ENCODE measurements at places on chromosomes 1 and 21. TPM values are rescaled to one million over a fixed set of nuclear protein-coding genes. Genes with fewer than 3 reads are reported as not detected.

- DNase-seq: no peak
Measured at GRCh38 chr1:13899856-13900255, 199.9 kb downstream of the PRDM2 start.

- no peak for DNase-seq
Measured at GRCh38 chr21:23111070-23111600, 2112.9 kb downstream of the NCAM2 start.

DNA sequence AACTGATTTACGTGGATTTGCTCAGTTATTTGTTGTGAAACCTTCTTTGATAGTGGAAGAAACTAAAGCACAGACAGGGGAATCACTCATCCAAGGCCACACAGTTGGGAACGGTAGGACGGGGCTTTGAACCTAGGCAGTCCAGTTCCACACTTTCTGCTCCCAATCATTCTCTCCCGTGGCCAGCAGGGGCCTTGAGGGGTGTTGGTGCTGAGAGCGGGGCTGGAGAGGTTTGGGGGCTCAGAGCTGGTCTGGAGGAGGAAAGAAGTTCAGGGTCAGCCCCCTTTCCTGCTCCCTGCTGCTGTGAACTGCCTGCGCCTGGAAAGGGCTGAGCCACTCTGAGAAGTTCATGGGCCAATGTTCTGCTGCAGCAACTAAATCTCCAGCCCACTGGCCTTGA, 31.4 kb upstream of the ACTL8 start:
- no peak for DNase-seq

DNA sequence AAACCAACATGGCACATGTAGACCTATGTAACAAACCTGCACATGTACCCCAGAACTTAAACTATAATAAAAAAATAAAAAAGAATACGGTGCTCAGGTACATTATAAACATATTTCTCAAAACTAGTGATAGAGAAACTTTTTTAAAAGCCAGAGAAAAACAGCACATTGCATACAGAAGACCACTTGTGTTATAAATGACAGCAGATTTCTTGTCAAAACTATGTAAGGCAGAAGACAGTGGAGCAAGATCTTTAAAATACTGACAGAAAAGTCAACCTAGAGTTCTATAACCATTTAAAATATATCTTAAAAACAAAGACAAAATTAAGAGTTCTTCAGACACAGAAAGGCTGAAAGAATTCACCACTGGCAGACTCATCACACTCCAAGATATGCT, 144.7 kb downstream of the NEGR1 start:
- no peak for DNase-seq

GRCh38 chr1:198166900-198167299, 10.1 kb downstream of the NEK7 start:
- DNase-seq: no peak

- no peak for DNase-seq
Measured at GRCh38 chr1:49307457-49307856, 530.8 kb upstream of the BEND5 start.

GRCh38 chr1:86231076-86231475, 74.5 kb upstream of the COL24A1 start:
- no peak for DNase-seq

DNA sequence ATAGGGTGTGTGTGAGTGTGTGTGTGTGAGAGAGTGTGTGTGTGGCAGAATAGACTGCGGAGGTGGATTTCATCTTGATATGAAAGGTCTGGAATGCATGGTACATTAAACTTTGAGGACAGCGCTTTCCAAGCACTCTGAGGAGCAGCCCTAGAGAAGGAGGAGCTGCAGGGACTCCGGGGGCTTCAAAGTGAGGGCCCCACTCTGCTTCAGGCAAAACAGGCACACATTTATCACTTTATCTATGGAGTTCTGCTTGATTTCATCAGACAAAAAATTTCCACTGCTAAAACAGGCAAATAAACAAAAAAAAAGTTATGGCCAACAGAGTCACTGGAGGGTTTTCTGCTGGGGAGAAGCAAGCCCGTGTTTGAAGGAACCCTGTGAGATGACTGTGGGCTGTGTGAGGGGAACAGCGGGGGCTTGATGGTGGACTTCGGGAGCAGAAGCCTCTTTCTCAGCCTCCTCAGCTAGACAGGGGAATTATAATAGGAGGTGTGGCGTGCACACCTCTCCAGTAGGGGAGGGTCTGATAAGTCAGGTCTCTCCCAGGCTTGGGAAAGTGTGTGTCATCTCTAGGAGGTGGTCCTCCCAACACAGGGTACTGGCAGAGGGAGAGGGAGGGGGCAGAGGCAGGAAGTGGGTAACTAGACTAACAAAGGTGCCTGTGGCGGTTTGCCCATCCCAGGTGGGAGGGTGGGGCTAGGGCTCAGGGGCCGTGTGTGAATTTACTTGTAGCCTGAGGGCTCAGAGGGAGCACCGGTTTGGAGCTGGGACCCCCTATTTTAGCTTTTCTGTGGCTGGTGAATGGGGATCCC, 18.3 kb upstream of the HDAC1 start:
- DNase-seq: peak; percentile 88

DNA sequence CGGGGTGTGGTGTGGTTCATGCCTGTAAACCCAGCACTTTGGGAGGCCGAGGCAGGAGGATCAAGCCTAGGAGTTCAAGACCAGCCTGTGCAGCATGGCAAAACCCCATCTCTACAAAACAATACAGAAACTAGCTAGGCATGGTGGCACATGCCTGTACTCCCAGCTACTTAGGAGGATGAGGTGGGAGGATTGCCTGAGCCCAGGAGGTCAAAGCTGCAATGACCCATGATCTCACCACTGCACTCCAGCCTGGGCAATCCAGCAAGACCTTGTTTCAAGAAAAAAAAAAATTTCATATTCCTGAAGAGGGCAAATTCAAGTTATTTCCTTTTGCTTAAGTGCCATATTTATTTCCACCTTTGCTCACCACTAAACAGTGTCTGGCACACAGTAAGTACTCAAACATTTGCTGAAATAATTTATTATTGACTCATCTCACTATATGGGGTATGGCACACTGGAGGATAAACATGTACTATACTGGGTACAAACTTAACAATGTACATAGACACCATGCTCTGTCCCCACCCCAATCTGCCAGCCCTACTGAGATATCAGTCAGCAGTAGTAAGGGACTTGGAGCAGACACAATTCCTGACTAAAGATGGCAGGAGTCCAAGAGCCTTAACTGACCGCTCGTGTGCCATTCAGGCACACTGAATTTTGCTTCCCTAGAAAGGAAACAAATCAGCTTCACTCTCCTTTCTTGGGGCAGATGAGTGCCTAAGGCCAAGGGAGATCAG, 15.5 kb downstream of the MEAF6 start:
- no peak for DNase-seq

DNA sequence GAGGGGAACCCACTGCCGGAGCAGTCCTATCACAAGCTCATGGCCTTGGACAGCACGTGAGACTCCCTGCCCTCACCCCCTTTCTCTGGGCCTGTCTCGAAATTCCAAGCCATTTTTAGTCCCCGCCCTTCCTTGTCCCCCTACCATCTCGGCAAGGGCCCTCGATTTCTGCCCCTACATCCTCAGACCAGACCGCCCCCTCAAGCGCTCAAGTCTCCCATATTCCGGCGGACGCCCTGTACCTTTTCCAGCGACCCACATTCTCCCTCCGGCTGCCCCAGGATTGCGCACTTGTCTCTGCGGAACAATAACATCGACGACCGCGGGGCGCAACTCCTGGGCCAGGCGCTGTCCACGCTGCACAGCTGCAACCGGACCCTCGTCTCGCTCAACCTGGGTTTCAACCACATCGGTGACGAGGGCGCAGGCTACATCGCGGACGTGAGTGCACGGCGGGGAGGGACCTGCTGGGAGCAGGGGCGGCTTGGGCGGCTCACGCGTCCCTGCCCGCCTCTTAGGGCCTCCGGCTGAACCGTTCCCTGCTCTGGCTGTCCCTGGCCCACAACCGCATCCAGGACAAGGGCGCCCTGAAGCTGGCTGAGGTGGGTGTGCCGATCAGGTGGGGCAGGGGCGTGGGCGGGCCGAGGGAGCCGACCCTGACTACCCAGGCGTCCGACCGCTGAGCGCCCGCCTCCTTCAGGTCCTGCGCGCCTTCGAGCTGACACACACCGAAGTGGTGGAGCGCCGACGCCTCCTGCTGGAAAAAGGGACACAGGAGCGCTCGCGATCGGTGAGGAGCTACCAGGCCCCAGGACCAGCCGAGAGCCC, 7.0 kb downstream of the LRRC71 start:
- DNase-seq: peak; percentile 92

DNA sequence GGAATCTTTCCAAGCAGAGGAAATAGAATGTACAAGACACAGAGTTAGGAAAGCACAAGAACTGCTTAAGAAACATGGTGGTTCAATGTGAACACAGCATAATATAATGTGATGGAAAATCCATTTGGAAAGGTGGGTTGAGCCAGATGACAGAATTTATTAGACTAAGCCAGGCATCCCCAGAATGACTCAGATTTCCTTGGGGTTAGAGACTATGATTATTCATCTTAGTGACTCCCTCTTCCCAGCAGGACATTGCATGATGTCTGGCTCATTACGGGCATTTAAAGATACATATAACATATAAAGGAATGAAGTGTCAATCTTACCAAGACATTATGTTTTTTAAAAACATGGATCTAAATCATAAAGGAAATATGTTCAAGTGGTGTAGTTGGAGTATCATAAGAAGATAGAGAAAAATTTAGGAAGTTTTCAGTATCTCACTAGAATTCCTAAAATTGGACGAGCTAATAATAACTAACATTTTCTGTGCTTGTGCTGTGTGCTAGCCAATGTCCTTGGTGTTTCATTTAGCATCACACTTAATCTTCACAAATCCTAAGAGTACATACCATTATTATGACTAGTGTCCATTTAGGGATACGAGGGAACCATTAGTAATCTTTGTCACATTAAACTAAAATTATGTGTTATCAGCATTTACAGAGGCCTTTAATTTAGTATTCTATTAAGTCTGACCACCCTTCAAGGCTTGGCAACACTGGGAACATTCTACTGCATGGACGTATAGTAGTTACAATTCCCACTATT, 41.0 kb upstream of the ST6GALNAC5 start:
- DNase-seq: no peak

DNA sequence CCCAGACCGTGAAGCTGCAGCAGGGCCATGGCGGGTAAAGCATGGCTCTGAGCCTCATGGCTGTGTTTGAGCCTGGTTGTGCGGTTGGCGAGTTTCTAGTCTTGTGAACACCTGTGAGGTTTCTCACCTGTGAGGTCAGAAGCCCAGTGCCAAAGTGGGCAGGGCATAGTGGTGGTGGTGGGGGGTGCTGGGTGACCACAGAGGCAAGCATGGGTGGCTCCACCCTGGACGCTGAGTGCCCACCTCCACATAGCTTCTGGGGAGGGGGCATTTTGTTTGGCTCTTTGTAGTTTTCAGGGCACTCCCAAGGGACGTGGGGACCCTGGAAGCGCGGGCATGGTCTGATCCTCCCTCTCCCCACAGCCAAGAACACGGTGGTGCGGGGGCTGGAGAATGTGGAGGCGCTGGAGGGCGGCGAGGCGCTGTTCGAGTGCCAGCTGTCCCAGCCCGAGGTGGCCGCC, 91.1 kb downstream of the TRIM11 start:
- DNase-seq: no peak

Gene OR14A2
- not detected for total RNA-seq

Gene TMEM167B
- total RNA-seq: 29.2 TPM

Gene RHEX
- total RNA-seq: not detected

Gene HAPLN2
- total RNA-seq: not detected

Gene CHAF1B
- 36.5 TPM for total RNA-seq

Gene FGR
- total RNA-seq: 0.21 TPM

Gene KAZN
- 1.1 TPM for total RNA-seq

Gene CFHR1
- total RNA-seq: not detected

Gene CDA
- not detected for total RNA-seq

Gene S100A16
- total RNA-seq: not detected

Data from activated CD4-positive, alpha-beta T cell treated with anti-CD3 and anti-CD28 coated beads, Interleukin-2, amount 10 ng/mL, durations not matched to agents 24 days and 14 days (primary cell).